ENCODE measurements at places on chromosomes 4 and X.

GRCh38 chrX:70240751-70241150 lies 6.3 kb downstream of the AWAT1 start:
- no peak for DNase-seq

DNA sequence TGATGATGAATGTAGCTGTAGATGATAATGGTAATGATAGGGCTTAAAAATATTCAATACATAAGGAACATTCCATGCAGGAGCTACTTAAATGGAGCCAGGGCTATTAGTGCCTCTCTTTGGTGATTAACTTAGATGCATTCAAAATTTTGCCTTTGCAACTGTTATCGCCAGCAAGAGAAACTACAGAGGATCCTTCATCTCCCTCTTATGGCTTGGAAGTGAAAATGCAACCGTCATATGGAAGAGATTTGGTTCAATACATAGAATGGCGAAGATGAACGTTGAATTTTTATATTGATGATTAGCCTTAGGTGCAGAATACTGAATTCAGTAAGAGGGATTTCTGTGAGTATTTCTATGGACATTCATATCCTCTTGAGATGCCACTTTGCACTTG lies 134.5 kb upstream of the NLGN4X start:
- DNase-seq: no peak

DNA sequence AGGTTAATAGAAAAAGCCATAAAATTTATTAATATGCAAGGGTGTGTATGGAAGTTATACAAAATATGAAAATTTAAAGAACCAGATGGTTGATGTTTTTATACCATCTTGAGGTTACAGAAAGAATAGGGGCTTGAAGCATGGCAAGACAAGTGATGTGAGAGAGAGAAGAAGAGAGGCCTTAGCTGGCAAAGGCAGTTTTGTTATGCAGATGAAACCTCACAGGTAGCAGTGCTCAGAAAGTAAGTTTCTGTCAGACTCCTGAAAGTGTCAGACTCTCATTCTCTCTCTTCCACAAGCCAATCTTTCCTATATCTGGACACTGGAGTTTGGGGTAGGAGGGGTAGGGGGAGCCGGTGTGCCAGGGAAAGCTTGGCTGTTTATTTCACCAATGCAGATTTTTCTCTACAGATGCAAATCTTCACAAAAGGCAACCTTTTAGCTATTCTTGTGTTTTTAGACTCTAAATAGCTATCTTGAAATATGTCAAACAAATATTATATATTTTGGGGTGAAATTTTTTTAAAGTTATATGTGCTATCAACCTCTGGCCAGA lies 124.5 kb downstream of the CFAP299 start:
- no peak for DNase-seq

DNA sequence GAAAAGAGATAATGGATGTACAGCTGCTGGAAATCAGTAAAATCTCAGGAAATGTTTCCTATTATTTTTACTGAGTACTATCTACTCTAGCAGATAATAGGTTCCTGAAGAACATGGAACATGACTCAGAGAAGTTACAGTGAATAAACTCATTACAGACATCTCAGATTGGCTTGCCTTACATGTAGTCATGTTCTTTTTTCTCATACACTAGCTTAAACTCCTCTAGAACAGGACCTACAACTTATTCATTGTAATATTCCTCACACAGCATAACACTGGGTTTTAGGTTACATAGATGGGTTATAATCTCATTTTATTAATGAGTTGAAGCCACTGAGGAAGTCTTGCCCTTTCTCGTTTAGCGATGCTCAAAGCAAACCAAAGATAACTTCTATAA lies 86.9 kb upstream of the BMP2K start:
- no peak for DNase-seq

- DNase-seq: no peak
These were observed 13.4 kb downstream of the CCDC158 start for GRCh38 chr4:76407440-76408119.

DNA sequence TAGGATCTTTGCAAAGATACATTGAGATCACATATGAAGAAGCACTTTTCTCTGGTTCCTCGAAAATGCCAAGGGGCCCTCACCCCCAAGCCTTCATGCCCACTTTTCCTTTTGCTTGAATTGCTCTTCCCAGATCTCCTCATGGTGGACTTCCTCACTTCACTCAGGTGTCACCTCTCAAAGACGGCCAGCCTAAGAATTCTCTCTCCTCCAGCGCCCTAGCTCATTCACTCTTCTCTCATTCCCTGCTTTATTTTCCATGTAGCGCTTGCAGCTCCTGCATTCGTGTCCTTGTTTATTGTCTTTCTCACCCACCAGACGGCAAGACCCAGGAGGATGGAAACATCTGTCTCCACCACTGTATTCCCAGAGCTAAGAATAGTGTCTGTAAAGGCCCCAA lies 32.9 kb downstream of the CCKAR start:
- DNase-seq: no peak

DNA sequence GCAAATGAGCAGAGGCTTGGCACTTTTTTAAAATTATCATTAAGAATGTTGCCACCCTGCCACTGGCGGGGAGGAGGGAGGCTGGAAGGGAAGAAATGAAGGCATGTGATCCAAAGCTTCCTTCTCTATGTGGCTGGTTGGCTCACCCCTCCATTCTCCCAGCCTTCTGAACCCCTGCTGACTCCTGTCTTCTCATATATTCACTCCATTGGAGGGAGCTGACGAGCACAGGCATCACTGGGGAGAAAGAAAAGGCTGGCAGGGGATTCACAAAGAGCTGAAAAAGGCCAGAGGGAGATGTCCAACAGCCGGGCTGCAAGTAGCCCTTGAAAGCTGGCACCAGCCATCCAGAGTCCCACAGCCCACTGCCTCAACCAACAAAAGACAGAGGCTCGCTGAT lies 495.6 kb downstream of the BCOR start:
- DNase-seq: no peak

DNA sequence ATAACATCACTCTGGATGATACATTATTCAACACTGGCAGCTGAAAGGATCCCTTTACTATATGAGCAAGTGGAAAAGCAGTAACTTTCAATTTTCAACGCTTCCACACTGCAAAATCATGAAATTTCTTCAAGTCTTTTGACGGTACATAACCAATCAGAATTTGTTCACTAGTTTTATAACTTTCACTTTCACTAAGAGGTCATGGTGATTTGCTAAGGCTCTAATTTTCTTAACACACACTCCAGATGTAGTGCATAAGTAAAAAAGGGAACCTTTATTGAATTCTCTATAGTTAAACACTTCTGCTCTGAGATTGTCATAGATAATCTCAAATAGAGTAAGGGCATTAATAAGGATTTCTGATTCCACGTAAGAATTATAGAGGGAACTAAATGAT lies 4.1 kb downstream of the ARMCX2 start:
- no peak for DNase-seq

DNA sequence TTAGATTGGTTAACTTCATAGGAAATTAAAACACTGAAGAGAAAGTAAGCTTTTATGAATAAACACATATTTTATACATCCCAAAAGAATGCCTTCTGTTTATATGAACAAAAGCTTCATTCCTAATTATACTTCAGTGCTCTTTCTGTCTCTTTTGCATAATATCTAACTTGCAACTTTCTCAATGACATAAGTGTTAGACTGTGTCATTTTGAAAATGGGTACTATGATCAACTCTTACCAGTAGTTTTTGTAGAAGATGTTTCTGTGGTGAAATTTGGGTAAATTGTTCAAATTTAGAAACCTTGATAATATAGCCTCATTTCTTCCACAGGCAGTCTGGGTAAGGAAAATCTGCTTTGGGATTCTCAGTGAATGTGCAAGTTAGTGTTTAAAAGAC lies 991.4 kb downstream of the CCSER1 start:
- no peak for DNase-seq

GRCh38 chr4:56197387-56197786 lies 189.9 kb downstream of the AASDH start:
- no peak for DNase-seq

- DNase-seq: no peak
These were observed 111.7 kb upstream of the TAPT1 start for GRCh38 chr4:16337936-16338335.

DNA sequence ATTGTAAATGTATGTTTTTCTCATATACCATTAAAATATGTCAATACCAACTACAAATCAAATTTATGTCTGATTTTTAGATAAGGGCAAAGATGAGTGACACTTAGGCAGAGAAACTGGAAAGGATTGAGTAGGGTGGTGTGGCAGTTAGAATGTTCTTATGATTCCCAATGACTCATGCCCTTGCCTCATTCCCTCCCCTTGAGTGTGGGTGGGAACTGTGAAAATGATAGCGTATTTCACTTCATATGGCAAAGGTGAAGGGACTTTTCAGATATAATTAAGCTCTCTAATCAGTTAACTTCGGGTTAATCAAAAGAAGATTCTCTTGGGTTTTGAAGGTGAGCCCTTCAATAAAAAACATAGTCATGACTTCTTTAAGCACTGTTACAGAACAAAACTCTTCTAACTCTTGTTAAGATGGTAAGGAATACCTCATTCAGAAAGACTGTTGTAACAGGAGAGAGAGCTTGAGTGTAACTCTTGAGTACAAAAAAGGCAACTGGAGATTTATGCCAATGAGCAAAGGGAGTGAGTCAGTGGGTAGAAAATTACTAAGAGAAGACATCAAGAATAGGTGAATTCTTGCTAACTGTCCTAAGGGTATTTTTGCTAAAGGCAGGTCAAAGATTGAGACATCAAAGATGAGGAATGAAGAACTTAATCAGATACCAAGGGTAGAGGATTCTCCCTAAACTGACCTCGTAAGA lies 329.5 kb downstream of the KCTD8 start:
- DNase-seq: peak; percentile 17

GRCh38 chr4:336893-337142 lies 796 bp upstream of the ZNF141 start:
- no peak for DNase-seq

- DNase-seq: no peak
These were observed 21.0 kb upstream of the RASGEF1B start for GRCh38 chr4:81492606-81493230.

GRCh38 chr4:34720571-34720970 lies 1523.7 kb downstream of the ARAP2 start:
- peak; percentile 41 for DNase-seq

DNA sequence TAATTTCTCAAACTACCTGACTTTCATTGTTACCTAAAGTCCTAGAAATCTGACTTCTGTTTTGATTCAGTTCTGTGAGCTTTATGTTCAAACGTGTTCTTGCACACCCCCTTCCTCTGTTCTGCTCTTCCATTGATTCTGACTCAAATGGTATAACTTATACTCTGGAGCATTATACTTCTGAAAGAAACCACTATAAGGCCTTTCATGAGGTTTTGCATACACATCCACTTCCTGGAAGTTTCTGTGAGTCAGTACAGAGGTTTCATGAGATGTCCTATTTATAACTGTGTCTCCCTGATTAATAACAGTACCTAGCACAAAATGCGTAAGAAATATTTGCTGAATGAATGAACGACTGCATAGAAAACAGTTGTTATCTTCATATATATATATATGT lies 540.2 kb upstream of the CT83 start:
- DNase-seq: no peak

GRCh38 chrX:18002791-18003190 lies 141.7 kb upstream of the RAI2 start:
- no peak for DNase-seq

DNA sequence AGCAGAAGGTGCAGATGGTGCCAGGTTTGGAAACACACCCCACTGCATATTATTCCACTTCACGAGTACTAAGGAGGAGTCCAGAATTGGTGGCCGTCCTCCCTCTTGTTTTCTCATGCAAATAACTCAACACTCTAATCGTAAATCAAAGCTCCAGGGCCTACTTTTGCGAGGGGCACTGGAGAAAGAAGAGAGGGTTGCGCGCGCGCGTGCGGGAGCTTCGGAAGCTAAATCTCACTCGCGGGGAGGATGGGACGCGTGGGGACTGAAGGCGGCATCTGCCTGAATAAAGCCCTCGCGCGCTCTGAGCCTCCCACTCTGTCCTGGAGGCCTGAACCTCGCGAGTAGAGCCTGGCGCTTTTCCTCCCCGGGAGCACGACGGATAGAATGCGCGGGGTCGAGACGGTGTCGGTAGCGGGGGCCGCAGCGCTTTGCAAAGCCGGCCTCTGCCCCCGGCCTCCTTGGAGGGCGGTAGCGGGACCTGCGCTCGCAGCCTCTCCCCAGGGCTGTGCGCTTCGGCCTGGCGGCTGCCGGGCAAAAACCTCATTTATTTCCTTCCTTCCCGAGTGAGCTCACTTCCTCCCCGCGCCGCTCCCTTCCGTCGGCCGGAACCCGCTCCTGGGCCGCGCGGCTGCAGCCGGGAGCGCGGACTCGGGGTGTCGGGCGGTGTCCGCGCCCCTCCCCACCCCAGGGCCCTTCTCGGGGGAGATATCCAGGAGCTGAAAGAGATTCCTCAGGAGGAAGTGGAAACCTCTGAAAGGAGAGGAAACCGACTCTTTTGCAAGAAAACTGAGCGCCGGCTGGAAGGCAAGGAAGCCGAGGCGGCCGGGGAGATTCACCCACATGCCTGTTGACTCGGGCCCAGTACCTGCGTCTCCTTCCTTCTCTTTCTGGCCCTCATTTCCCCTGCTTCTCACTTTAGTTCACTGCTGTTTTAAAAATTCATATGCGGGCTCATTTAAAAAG lies 20.7 kb downstream of the HAND2 start:
- no peak for DNase-seq

DNA sequence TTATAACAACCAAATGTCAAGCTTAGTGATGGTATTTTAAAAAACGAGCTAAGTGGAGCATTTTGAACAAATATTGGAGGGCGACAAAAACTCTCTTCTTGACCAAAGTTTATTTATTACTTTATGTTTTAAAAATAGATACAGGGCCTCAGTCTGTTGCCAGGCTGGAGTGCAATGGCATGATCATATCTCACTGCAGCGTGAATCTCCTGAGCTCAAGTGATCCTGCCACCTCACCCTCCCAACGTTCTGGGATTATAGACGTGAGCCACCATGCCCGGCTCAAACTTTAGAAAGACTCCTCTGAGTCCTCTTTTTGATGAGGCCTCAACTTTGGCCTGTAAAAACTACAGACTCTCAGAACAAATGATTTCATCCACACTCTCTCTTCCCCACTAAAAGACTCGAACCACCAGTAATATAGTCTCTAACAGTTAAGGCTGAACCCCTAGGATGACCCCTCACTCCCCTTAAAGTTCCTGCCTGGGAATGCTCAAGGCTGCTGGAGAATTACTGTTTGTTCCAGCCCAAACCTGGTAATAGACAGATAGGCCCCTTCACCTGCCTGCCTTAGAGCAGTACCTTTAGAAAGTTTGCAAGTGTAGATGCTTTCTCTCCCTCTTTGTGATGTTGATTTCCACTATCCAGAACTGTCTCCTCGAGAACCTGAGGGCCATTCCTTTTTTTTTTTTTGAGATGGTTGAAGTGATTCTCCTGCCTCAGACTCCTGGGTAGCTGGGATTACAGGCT lies 55.3 kb upstream of the HPSE start:
- no peak for DNase-seq

DNA sequence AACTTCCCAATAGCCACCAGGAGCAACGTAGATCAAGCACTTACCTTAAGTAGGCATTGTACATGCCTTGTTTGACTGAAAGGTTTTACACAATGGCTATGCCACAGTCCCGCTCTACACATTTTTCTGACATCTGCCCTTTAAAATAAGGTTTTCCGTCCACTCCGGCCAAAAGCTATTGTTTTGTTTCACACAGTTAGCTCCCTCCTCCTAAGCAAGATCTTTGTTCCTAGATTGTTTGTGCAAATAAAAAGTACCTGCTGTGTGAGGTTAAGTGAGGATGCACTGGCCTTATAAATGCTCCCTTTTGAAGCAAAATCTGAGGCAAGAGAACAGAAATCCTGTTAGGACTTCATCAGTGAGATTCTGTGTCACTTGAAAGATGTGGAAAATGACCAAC lies 11.8 kb downstream of the SCD5 start:
- DNase-seq: no peak

- DNase-seq: no peak
These were observed 237.3 kb downstream of the AR start for GRCh38 chrX:67781132-67781531.

- DNase-seq: no peak
These were observed 77.2 kb downstream of the ATP10D start for GRCh38 chr4:47562297-47562696.

Data from HS-27A (cell line).